ENCODE measurements at places on chromosomes 16 and 17. TPM values are rescaled to one million over a fixed set of nuclear protein-coding genes. Genes with fewer than 3 reads are reported as not detected.
A peak's percentile ranks its signal among the peaks of the same experiment; 100 is the strongest.

GRCh38 chr16:88297178-88297720 is 85.5 kb upstream of the ZNF469 start:
- DNase-seq = no peak
- no peak overlapping the region for H3K27ac ChIP-seq
- H3K36me3 ChIP-seq = no peaks in the 10 kb centered on the region
- H3K27me3 ChIP-seq = peaks cover 9% of the 10 kb centered on the region
- no peaks in the 10 kb centered on the region for H3K4me1 ChIP-seq
- no peak overlapping the region for H3K4me3 ChIP-seq

DNA sequence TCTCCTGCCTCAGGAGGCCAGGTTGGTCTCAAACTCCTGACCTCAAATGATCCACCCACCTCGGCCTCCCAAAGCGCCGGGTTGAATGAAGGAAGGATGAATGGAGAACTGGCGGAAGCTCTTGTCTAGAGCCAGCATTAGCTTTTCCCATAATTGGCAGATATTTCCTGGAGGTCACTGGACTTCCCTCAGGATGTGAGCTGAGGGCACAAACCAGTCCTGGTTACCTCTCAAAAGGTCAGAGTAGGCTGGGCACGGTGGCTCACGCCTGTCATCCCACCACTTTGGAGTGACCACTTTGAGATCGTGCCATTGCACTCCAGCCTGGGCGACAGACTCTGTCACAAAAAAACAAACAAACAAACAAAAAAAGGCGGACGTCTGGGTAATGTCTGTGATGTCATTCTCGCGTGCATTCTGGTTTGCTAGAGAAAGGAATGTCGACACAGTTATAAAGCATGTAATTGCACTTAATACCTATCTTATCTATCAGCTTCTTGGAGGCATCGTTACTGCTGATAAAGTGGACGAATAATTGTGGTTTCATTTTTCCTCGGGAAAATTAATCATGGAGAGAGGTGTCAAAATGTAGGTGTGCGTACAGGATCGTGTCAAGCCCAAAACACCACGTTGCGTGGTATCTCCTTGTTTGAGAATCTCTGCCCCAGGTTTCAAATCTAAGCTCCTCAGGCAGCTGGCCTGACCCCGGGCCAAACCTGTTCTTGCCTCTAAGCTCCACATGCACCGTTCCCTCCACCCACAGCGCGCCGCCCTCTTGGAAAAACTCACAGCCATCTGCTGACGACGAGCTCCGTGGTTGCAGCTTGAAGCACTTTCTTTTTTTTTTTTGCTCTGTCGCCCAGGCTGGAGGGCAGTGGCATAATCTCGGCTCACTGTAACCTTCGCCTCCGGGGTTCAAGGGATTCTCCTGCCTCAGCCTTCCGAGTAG is 6.4 kb upstream of the CRK start:
- H3K27me3 ChIP-seq = peaks cover 30% of the 10 kb centered on the region
- H3K27ac ChIP-seq = peak overlapping the region; percentile 50
- H3K4me3 ChIP-seq = peak overlapping the region; percentile 38
- H3K4me1 ChIP-seq = peaks cover 29% of the 10 kb centered on the region
- H3K36me3 ChIP-seq = peaks cover 3% of the 10 kb centered on the region

Gene HOXB9
- 6.9 TPM for total RNA-seq

DNA sequence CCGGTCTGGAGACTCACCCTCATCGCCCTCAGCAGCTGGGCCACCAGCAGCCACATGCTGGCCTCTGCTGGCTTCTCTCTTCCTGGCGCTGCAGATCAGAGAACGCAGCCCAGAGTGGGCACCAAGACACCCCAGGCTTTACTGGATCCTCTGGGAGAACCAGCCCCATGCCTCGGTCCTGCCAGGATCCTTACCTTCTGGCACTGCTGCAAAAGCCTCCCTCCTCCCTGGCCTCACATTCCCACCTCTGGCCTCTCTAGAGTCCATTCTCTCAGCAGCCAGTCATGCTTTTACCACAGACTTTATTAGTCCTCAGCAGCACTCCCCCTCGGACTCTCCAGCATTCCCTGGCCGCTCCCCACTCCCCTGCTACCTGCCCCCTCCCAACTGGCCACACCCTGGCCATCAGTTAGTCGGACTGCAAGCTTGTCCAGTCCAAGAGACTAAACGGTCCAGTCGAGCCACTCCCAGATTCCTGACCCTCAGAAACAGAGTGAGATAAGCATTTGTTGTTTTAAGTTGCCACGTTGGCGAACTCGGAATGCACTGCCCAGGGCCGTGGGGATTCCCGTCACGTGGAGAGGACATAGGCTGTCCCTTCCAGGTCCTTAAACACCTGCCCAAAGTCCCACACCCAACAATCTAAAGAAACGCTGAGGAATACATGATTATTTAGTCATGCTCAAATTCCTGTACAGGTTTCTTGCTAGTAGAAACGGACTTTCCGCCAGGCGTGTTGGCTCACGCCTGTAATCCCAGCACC is 5.9 kb upstream of the SPG7 start:
- no peaks in the 10 kb centered on the region for H3K27me3 ChIP-seq
- no peaks in the 10 kb centered on the region for H3K36me3 ChIP-seq

Gene ALOX12
- not detected for total RNA-seq

DNA sequence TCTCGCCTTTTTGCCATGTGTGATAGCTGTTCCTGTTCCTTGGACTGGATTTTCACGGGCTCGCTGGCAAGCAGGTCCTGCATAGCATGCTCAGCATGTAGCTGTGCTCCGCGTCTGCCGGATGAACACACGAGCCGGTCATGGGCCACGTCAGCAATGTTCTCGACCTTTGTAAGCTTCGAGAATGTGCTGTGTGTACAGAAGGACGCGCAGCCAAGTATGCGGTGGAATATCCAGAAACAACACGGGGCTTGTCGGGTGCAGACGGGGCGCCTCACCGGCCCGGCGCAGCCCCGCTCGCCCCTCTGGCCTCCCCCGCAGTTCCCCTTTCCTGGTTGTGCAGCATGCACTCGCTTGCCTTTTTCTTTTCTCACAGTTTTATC is 42.2 kb downstream of the RPTOR start:
- H3K36me3 ChIP-seq = peaks cover 3% of the 10 kb centered on the region
- H3K4me3 ChIP-seq = no peak overlapping the region
- H3K27me3 ChIP-seq = no peaks in the 10 kb centered on the region
- no peak for DNase-seq
- peaks cover 54% of the 10 kb centered on the region for H3K4me1 ChIP-seq

- DNase-seq = peak; percentile 81
- H3K27me3 ChIP-seq = no peaks in the 10 kb centered on the region
- H3K4me1 ChIP-seq = peaks cover 28% of the 10 kb centered on the region
- peak overlapping the region; percentile 65 for H3K27ac ChIP-seq
These were observed 1.7 kb upstream of the PGAP6 start for GRCh38 chr16:383326-384051.

DNA sequence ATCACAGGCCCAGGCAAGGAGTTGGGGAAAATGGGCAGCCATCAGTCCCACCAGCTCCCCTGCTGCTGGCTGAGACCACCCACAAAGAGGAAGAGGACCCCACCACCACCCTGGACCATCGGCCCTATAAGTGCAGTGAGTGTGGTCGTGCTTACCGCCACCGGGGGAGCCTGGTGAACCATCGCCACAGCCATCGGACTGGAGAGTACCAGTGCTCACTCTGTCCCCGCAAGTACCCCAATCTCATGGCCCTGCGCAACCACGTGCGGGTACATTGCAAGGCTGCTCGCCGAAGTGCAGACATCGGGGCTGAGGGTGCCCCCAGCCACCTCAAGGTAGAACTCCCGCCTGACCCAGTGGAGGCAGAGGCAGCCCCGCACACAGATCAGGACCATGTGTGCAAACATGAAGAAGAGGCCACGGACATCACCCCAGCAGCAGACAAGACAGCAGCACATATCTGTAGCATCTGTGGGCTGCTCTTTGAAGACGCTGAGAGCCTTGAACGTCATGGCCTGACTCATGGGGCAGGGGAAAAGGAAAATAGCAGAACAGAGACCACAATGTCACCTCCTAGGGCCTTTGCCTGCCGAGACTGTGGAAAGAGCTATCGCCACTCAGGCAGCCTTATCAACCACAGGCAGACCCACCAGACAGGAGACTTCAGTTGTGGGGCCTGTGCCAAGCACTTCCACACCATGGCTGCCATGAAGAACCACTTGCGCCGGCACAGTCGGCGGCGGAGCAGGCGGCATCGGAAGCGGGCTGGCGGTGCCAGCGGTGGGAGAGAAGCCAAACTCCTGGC is 3.6 kb downstream of the ZNF646 start:
- peaks cover 45% of the 10 kb centered on the region for H3K4me1 ChIP-seq
- no peaks in the 10 kb centered on the region for H3K27me3 ChIP-seq
- no peak overlapping the region for H3K4me3 ChIP-seq
- H3K36me3 ChIP-seq = peaks cover 48% of the 10 kb centered on the region
- peak overlapping the region; percentile 55 for H3K27ac ChIP-seq
- no peak for DNase-seq

Gene RGS9
- 1.9 TPM for total RNA-seq

- no peak overlapping the region for H3K27ac ChIP-seq
- peaks cover 15% of the 10 kb centered on the region for H3K4me1 ChIP-seq
- H3K27me3 ChIP-seq = no peaks in the 10 kb centered on the region
- no peak overlapping the region for H3K4me3 ChIP-seq
- H3K36me3 ChIP-seq = peaks cover 33% of the 10 kb centered on the region
These were observed 3.9 kb downstream of the CARMIL2 start for GRCh38 chr16:67648764-67649407.

Gene C1QTNF8
- not detected for total RNA-seq

- no peaks in the 10 kb centered on the region for H3K36me3 ChIP-seq
- DNase-seq = no peak
- no peaks in the 10 kb centered on the region for H3K4me1 ChIP-seq
- peaks cover 3% of the 10 kb centered on the region for H3K27me3 ChIP-seq
These were observed 28.1 kb upstream of the MEOX1 start for GRCh38 chr17:43689814-43690213.

Gene KCNH4
- total RNA-seq = 0.43 TPM

DNA sequence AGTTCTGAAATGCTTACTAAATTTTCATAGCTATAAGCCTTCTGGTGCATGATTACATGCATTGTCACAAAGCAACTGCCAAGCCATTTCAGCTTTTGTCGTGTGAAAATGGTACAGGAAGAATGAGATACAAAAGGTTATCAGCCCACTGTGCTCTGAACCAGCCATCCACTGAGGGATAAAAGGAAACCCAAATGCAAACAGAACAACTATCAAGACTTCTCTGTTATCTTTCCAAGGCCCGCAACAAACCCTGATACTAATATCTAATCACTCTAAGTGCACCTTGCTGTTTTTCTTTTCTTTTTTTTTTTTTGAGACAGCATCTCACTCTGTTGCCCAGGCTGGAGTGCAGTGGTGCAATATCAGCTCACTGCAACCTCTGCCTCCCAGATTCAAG is 109.0 kb downstream of the FTO start:
- H3K4me1 ChIP-seq = peaks cover 7% of the 10 kb centered on the region
- no peak overlapping the region for H3K4me3 ChIP-seq
- no peak for DNase-seq
- no peak overlapping the region for H3K27ac ChIP-seq
- no peaks in the 10 kb centered on the region for H3K27me3 ChIP-seq
- H3K36me3 ChIP-seq = peaks cover 33% of the 10 kb centered on the region

DNA sequence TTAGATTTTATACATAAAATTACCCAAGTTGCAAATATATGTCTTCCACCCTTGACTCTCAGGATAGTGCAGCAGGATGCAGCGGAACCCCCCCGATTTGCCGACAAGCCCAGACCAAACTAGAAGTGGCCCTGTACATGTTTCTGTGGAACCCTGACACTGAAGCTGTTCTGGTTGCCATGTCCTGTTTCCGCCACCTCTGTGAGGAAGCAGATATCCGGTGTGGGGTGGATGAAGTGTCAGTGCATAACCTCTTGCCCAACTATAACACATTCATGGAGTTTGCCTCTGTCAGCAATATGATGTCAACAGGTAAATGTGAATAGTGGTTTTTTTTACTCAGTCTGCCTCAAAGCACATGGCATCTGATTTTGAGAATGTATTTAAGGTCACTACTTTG is 70.7 kb downstream of the OMG start:
- H3K27ac ChIP-seq = no peak overlapping the region
- H3K4me1 ChIP-seq = peaks cover 2% of the 10 kb centered on the region
- H3K27me3 ChIP-seq = no peaks in the 10 kb centered on the region
- H3K36me3 ChIP-seq = peaks cover 2% of the 10 kb centered on the region
- H3K4me3 ChIP-seq = no peak overlapping the region

DNA sequence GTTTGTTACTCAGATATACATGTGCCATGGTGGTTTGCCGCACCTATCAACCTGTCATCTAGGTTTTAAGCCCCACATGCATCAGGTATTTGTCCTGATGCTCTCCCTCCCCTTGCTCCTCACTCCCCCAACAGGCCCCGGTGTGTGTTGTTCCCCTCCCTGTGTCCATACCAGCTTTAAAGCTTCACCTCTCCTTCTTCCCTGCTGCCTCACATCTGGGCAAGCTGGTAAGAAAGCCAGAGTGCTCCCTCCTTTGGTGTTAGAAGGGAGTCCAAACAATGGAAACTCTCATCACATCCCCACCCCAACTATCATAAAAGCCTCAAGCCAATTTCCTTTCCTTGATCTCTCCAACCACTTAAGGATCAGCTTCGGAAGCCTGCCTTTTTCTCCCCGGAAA is 1115.6 kb upstream of the GOT2 start:
- no peaks in the 10 kb centered on the region for H3K36me3 ChIP-seq
- H3K4me1 ChIP-seq = no peaks in the 10 kb centered on the region
- H3K4me3 ChIP-seq = no peak overlapping the region
- H3K27me3 ChIP-seq = no peaks in the 10 kb centered on the region
- DNase-seq = no peak

- peak overlapping the region; percentile 92 for H3K4me3 ChIP-seq
- DNase-seq = no peak
- peaks cover 28% of the 10 kb centered on the region for H3K36me3 ChIP-seq
- peak overlapping the region; percentile 96 for H3K27ac ChIP-seq
These were observed 1.5 kb upstream of the SREBF1 start for GRCh38 chr17:17837966-17838962.

GRCh38 chr17:17034496-17035075 is 7.7 kb upstream of the MPRIP start:
- no peak overlapping the region for H3K4me3 ChIP-seq
- no peak for DNase-seq

DNA sequence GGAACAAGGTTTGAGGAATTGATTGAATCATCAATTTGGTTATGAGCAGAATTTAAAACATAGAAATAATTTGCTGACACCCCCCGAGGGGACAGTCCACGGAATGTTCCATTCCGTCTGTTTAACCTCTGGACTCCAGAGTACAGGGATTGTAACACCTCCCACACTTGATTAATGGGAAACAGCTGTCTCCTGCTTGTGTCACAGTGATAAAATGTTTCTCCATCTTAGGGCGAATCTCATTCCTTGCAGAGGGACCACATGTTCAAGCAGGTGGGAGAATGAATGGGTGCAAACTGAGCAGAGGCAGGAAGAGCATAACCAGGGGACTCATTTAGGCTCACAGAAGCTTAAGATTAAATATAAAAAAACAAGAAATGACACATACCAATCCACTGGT is 249.5 kb upstream of the RBFOX1 start:
- no peaks in the 10 kb centered on the region for H3K36me3 ChIP-seq
- DNase-seq = no peak
- H3K4me3 ChIP-seq = no peak overlapping the region
- no peak overlapping the region for H3K27ac ChIP-seq
- H3K27me3 ChIP-seq = no peaks in the 10 kb centered on the region

Gene NAGS
- total RNA-seq = 1.7 TPM
